Suppressor macrophage treated with lipopolysaccharide for 1 hour (primary cell): ENCODE measurements at places on chromosomes 11 and 22.
A peak's percentile ranks its signal among the peaks of the same experiment; 100 is the strongest.

- peak; percentile 37 for DNase-seq
Measured at GRCh38 chr11:118870396-118871343, 13.0 kb upstream of the CXCR5 start.

DNA sequence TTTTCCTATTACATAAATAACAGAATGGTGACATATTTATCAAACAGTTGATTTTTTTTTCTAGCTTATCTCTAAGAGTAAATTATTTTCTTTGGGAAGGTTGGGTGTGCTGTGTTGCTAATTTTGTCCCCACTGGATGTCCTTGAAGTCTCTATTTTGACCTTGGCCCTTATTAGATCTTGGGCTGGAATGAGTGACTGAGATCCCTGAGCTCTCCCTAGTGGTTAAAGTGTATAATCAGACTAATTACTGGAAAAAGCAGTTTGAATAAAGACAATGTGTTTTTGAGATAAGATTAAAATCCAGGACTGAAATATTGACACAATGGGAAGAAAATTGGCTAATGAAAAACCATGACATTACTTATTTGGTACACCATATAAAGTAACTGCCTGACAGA lies 56.1 kb downstream of the AASDHPPT start:
- DNase-seq: no peak

- DNase-seq: no peak
Measured at GRCh38 chr11:127248476-127248875, 247.9 kb upstream of the KIRREL3 start.

- peak; percentile 77 for DNase-seq
Measured at GRCh38 chr22:17767233-17768065, 6.8 kb downstream of the BID start.

DNA sequence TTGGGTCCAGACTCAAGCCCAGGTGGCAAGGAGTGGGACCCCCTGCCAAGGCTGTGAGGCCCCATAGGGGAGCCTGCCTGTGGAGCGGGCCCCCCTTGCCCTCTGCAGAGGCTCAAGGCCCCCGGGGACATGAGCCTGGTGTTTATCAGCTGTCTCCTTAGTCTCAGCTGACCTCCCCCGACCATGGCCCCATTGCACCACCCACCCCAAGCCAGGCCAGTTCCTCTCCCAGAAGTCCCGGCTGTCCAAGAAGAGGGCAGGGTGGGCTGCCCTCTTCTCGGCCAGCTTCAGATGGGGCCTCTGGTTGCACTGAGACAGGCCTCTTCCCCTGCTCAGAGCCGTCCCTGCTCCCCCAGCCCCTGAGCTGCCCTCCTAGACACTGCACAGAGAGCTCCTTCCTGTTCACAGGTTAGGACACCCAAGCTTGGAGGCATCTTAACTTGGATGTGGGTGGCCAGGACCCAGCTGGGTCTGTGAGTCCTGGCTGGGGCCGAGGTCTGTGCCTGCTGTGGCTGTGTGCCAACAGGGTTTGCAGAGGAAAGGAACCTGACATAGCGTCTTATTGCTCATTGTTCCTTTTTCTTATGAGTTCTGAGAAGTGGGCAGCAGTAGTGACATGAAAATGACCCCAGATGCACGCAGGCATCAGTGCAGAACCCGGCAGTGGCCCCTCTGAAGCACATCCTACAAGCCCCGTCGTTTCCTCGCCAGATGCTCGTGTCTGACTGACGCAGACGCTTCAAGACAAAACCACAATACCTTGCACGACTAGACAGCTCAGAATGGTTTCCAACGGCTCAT lies 5.4 kb downstream of the TRABD start:
- DNase-seq: peak; percentile 75

DNA sequence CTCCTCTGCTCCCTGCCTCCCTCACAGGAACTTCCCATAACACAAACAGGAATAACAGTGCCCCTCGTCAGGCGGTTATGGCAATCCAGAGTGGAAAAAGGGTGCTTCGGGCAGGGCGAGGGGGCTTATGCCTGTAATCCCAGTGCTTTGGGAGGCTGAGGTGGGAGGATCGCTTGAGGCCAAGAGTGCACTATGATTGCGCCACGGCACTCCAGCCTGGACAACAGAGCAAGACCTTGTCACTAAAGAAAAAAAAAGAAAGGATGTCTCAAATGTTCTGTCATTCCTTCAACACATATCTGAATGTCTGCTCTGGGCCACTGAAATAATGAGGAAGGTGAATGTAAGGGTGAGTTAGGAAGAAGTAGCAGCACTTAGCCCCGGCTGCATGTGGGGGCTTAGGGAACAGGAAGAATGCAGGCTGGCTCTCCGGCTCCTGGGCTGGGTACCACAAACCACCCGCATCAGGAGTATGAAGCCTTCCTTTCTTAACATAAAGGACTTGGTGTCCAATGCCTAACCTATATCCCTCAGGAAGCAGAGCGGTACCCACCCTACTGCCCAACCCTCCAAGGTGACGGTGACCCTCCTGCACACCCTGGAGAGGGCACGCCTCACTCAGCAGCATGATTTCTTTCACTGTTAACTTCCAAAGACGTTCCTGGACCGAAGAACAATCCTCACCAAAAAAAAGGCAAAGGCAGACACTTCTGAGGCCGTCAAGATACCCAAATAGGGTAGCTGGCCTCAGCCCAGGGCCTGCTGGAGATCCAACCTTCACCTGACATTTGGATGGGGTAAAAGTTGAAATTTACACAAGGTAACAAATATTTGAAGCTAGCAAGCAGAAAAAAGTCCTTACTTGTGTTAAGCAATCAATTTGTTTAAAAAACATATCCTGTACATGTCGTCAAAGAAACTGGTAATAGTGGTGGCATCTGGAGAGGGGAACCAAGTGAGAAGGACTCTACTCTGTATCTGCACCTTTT lies 3.8 kb downstream of the CPT1A start:
- no peak for DNase-seq

GRCh38 chr11:35163209-35163608 lies 24.2 kb downstream of the CD44 start:
- DNase-seq: no peak

GRCh38 chr11:16924826-16925560 lies 89.2 kb downstream of the PLEKHA7 start:
- peak; percentile 5 for DNase-seq

DNA sequence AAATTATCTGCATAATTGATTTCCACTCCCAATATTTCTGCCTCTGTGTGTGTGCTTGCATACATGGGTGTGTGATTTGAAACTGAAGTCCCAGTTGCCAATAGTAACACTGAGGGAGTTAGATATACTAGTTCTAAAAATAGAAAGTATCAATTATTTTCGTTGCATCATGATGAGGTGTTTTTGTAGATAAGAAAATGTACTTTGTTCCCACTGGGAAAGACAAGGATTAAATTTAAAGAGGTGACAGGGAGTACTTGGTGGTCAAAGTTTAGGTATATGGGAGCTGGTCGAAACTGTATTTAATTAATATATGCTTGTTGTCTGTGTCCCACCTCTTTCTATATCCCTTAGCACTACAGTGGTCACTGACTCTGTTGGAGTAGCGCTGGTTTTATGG lies 444.5 kb downstream of the NELL1 start:
- DNase-seq: no peak

DNA sequence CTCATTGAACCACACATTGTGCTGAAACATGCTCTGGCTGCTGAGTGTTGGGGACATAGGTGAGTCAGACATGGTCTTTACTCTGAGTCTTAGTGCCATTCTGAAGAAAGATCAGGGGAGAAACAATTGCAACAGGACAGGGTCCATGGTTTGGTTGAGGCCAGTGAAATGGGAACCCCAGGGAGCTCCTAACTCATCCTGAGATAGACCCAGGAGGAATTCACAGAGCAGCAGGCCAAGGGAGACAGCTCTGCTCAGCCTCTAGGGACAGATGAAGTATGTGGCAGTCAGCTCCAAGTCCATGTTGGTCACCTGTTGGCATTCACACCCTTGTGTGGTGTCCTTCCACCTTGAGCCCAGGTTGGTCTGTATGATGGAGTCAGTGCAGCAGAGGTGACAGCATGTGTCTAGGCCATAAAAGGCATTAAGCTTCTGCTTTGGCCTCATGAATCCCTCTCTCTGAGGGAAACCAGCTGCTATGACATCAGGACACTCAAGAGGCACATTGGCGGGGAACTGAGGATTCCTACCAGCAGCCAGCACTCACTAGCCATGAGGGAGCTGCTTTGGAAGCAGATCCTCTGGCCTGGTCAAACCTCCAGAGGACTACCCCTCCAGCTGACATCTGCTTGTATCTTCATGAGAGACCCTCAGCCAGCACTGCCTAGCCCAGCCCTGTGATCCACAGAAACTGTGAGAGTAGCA lies 50.3 kb upstream of the MYEOV start:
- DNase-seq: no peak

DNA sequence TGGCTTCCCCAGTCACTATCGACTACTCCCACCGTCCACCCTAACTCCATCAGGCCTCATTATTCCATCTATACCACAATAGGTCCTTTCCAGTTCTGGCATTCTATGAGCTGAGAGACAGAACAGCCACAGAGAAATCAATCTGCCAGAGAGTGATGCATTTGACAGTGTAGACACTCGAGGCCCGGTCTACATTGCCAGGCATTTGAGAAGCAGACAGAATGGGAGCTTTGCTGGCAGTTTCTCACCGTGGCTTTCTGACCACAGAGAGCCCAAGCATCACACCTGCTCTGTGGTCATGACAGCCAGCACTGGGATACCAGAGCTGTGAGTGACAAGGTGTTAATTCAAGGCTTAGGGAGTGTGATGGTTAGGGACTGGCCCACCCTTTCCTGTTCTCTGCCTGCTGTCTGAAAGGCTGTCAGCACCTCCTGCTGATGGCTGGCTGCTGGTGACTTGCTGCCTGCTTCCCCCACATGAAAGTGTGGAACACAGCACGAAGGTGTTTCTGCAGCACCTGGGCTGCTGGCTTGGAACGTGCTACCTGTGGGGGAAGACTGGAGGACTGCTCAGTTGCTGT lies 137.8 kb downstream of the KIRREL3 start:
- no peak for DNase-seq

- DNase-seq: no peak
Measured at GRCh38 chr11:124085997-124086846, 29.0 kb upstream of the VWA5A start.

DNA sequence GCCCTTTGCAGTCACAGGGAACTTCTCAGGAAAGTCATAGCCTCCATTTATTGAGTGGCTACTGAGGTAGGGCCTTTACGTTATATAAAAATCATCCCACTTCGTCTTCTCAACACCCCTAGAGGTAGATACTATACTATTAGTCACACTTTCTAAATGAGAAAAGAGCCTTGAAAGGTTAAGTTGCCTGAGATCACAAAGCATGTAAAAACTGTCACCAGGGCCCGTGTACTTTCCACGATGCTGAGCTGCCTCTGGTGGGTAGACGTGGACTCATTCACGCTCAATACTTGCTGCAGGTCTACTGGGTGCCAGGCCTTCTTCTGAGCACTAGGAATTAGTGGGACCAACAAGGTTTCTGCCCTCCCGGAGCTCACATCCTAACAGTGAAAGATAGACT lies 16.3 kb downstream of the CHRDL2 start:
- no peak for DNase-seq

GRCh38 chr22:26620197-26620596 lies 1.6 kb upstream of the CRYBA4 start:
- DNase-seq: no peak

- peak; percentile 20 for DNase-seq
Measured at GRCh38 chr11:45028911-45029682, 78.4 kb upstream of the TP53I11 start.

DNA sequence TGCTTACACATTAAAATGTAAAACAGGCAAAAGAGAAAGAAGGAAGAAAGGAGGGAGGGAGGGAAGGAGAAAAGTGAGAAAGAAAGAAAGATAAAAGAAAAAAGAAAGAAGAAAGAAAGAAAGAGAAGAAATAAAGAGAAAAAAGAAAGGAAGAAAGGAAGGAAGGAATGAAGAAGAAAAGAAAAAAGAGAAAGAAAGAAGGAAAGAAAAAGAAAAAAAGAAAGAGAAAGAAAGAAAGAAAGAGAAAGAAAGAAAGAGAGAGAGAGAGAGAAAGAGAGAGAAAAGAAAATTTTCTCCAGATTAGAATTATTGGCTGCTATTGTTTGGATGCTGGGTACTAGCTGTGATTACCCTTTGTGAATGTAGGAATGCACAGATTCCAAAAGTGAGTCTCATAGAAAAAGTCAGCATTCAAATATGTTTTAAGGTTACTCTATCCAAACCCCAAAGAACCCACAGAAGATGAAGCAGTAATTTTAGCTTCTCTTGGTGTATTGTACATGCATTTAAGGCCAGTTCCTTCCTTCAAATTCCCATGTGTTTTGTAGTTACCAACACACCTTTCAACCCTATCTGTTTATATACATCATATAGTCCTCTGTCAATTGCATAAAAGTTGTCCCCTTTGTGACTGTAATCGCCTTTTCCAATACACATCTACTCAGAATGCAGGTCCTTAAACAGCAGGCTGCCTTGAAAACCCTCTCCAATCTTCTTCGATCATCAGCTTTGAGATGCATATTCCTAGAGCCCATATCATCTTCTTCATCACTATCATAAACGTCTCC lies 789 bp upstream of the FAM111A start:
- DNase-seq: no peak

DNA sequence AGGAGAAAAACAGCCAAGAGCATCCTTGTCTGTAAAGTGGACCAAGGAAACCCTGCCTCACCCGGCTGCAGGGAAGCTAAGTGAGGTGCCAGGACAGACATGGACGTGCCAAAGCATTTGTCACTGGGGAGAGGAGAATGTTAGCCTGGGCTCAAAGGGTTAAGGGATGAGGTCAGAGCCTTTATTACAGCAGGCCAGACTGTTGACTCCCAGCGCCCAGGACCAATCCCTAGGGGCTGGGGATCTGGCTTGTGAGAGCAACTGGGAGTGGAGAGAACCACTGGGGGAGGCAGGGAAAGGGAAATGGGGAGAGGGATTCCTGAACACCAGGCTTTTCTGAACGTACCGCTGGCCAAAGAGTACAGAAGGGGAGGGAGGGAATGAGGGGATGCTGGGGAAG lies 2.6 kb downstream of the CHRM1 start:
- DNase-seq: no peak

DNA sequence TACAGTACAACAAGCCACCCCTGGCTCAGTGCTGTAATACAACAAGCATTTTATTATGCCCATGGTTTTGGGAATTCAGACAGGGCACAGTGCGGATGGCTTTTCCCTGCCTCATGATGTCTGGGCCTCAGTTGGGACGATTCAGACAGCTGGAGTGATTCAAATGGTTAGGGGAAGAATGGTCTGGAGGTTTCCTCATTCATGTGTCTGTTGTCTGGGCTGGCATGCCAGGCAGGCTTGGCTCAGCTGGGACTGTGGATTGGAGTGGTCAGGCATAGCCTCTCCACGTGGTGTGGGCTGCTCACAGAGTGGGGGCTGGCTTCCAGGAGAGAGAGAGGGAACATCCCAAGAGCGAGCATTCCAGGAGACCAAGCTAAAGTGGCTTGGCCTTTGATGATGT lies 164.4 kb downstream of the C11orf91 start:
- no peak for DNase-seq

DNA sequence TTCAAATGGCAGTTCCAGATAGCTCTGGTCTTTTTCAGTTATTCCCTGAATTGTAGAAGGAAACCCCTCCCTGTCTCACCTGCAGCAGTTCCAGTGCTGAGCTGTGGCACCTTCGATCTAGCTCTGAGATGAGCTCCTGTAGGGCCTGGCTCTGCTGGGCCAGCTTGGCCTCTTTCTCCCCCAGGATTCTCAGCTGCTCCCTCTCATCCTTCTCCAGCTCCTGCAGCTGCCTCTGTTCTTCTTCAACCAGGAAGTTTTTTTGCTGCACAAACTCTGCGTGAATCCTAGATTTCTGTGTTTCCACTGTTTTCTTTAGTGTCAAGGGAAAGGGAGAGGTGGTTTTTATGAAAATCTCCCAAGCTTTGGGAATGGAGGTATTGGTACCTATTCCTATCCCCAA lies 5.3 kb downstream of the TRIM21 start:
- DNase-seq: no peak
